ENCODE measurements at places on chromosomes 6 and 20.
A peak's percentile ranks its signal among the peaks of the same experiment; 100 is the strongest.

DNA sequence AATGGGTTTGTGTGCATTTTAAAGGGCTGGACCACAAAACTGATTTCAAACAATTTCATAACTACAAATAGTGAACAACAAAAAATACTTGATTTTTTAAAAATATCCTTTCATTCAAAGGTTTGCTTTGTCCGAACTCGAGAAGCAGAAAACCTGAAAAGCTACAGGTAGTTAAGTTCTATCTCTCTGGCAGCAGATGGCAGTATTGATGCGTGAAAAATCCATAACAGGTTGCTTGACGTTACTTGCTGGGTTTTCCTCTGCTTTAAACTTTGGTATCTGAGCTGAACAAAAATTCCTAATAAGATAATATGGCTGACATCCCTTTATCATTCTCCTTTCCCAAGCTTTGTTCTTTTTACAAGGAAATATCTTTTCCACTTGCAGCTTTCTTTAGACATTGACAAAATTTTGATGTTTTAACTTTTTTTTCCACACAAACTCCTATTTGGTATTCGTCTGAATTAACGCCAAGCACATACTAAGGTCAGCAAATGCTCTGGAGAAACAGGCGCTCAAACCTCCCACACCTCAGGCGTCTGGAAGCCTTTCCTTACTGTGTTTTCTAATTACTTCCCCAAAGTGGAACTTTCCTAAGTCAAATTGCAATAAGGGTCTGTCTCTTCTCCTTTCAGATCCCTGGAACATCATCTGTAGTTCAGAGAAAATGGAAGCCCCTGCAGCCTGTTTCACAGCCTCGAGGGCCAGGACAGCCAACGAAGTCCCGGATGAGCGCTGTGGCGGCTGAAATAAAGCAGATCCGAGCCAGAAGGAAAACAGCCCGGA is 50.3 kb upstream of the GFRAL start:
- DNase-seq: no peak

GRCh38 chr6:98797217-98797994 is 37.0 kb upstream of the POU3F2 start:
- DNase-seq: no peak

GRCh38 chr20:47490795-47491194 is 10.9 kb upstream of the NCOA3 start:
- peak; percentile 4 for DNase-seq

DNA sequence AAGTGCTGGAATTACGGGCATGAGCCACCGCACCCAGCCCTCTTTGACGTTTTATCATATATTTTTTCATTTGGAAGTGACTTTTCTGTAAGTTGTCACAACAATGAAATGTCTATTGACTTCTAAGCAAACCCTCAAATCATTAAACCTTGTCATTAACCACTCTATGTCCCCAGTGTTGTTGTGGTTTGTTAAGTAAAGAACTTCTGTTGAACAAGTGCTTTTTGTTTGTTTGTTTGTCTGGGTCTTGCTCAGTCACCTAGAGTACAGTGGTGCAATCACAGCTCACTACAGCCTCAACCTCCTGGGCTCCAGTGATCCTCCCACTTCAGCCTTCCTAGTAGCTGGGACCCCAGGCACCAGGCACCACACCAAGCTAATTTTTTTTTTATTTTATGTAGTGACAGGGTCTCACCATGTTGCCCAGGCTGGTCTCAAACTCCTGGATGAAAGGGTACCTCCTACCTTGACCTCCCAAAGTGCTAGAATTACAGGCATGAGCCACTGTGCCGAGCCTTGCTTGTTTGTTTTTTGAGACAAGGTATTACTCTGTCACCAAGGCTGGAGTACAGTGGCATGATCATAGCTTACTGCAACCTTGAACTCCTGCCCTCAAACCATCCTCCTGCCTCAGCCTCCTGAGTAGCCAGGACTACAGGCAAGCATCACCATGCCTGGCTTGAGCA is 57.6 kb upstream of the LOC128125822 start:
- no peak for DNase-seq

DNA sequence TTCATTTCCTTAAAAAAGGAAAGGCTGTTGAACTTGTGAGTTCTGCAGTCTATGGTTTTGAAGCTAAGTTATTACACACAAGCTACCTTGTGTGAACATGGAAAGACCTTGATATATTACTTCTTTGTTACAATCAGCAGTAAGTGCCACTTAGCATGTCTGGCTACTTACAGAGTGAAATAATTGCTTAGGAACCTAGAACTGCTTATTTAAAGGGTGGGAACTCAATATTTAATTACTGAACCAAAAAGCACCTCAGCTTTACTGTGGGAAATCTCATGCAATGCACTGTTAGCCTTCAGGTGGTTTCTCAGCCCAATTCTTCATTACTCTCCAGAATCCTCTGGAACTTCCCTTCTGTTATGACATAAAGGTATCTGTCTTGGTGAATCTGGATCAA is 17.9 kb downstream of the PERP start:
- no peak for DNase-seq

DNA sequence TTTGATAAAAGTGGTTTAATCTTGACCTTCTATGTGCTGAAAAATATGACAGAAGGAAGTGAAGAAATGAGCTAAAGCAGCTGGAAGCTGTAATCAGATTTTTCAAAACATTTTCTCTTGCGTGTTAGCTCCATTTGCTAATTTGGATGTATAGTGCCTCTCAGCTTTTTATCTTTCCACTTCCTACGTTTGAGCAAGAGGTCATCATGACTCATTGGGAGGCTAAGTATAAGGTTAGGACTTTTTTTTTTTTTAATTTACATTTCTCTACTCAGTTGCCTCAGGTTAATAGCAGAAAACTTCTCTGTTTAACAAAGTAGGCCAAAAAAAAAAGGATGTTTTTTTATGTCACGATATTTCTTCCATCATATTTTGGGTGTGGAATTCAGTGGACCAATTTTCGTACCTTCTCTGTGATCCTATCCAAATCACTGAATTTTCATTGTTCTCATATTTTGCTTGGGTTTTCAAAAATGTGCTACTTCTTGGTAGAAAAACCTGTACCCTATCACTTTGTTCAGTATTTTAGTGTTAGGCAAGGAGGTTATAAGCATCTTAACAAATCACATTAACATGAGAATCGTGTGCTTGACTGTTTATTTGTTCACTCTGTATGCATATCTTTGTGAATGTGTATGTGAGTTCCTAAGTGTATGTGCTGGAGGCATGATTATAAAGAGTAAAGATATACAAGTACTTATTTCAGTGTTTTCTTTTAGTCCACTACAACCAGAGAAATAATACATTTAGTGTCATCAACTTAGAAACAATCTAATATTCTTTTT is 1028.3 kb upstream of the EYS start:
- no peak for DNase-seq

DNA sequence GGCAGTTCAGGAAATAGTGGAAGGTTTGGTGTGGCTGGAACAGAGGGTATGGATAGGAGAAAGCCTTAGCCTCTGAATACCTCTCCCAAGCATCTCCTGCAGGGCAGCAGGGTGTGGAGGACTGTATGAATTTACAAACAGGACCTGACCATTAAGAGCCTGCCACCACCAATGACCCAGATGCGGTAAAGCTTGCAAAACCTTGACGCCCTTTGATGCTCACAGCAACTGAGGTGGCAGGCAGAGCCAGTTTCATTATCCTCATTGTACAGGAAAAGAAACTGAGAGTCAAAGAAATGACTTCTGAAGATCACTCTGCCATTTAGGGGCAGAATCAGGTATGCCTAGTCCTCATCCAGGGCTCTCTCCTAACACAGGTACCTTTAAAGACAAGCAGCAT is 2.4 kb downstream of the HM13 start:
- no peak for DNase-seq

DNA sequence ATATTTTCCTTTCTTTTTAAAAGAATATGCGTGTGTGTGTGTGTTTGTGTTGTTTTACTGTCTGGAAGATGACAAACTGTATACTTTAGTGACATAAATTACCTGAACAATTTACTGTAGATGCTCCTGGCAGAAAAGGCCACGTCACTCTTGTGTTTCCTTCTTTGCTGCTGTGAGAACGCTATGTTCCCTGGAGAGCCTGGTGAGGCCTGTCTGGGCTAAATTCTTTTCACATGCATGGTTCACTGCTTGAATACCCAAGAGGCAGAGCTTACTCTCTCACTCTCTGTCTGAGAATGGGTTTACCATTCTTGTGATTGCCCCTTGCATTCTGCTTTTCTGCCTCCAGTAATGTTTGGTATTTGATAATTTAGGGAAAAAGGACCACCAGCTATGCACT is 64.3 kb downstream of the EDN1 start:
- DNase-seq: no peak

DNA sequence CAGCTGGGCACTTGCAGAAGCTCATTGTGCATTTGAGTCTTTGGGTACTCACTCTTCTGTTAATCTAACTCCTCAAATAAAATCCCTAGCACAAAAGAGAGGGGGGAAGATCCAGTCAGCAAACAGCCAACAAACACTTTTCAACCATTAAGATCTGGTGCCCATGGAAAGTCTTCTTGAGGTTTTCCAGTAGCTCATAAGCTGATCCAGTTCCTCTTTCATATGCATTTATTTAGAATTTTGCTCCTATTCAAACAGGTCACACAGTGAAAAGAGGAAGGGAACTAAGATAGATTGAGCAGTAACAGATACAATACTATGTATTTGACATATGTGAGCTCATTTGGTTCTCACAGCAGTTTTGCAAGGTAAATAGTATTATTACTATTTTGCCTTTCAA is 38.6 kb downstream of the HLA-DPB1 start:
- no peak for DNase-seq

DNA sequence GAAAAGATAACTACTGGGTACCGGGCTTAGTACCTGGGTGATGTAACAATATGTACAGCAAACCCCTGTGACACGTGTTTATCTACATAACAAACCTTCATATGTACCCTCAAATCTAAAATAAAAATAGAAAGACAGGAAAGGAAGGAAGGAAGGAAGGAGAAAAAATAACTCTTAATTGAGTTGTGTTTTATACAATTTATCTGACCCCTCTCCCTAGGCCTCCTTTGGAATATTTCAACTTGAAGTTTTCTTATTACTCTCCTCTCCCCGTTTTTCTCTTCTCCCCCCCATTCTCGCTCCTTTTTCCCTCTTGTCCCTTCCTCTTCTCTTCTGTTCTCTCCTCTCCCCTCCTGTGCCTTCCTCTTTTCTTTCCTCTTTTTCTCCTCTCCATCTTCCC is 156.1 kb downstream of the F13A1 start:
- DNase-seq: no peak

DNA sequence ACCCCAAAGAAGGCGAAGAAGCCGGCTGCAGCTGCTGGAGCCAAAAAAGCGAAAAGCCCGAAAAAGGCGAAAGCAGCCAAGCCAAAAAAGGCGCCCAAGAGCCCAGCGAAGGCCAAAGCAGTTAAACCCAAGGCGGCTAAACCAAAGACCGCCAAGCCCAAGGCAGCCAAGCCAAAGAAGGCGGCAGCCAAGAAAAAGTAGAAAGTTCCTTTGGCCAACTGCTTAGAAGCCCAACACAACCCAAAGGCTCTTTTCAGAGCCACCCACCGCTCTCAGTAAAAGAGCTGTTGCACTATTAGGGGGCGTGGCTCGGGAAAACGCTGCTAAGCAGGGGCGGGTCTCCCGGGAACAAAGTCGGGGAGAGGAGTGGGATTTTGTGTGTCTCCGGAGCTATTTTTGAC is 69.6 kb downstream of the HFE start:
- DNase-seq: peak; percentile 75

GRCh38 chr6:139146317-139146726 is 11.4 kb downstream of the HECA start:
- DNase-seq: no peak

DNA sequence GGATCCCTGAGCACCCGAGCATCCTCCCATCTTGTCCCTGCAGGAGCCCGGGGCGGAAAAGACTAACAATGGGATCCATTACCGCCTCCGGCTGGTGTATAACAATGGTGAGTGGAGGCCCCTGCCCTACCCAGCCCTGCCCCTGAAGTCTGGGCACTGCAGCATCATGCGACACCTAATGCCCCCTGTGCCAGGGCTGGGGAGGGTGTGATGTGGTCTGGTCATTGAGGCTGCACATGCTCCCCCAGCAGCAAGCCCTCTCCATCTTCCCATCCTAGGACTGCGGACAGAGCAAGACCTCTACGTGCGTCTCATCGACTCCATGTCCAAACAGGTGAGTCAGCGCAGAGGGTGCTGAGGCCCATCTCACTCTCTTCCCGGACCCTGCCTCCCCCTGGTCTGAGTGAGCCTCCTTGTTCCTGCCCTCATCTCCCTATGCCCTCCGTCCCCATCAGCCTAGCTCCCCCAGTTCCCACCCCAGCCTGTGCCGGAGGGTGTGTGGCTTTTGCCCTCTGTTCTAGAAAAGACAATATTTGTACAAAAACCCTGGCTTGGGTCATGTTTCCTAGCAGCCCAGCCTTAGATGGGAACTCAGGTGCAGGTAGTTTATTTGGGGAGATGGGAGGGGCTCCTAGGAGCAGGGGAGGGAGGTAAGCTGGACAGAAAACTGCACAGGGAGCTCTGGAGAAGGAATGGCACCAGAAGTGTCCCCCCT is 13.5 kb downstream of the EBF4 start:
- DNase-seq: no peak

DNA sequence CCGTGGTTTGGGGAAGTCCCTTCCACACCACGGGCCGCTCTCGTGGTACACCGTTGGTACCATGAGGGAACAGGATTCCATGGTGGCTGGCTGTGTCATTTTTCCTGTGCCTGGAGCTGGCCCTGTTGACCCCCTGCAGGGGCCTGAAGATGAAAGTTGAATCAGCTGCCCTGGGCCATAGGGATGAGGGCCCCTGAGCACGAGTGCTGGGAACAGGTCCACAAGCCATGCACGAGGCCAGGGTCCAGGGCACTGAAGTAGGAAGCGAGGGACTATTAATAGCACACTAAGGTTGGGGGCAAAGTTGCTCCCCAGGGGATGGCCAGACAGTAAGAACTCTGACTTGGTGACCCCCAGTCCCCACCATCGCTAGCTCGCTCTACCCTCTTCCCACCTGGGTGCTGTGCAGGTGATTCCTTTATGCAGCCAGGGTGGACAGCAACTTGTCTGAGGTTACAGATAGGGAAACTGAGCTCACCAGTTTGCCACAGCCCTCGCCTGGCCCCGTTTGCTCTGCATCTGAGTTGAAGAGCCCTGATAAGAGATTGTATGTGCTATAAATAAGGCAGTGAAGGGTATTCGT is 46.6 kb downstream of the SLC13A3 start:
- no peak for DNase-seq

GRCh38 chr6:92196325-92196724 is 1223.0 kb downstream of the EPHA7 start:
- DNase-seq: no peak

- DNase-seq: no peak
These were observed 163.1 kb downstream of the SOD2 start for GRCh38 chr6:159529934-159530333.

DNA sequence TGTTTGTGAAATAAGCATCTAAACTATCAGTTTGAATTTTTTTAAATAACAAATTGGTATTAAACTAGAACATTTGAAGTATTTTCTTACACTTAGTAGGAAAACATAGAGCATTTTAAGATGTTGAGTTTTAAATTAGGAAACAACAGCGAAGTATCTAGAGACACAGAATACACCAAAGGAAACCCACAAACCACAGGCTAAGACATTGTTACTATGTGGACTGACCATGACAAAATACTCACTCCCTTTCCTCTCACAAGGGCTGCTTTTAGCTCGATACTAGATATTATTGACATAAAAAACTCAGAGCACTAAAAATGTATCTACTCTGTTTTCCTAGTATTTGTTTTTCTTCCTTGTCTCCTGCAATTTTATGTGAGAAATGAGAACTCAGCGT is 266.0 kb upstream of the CITED2 start:
- no peak for DNase-seq

- DNase-seq: no peak
These were observed 22.2 kb upstream of the SCML4 start for GRCh38 chr6:107846262-107846795.

- DNase-seq: no peak
These were observed 107.4 kb upstream of the MAP7 start for GRCh38 chr6:136657666-136658065.

Measured in RWPE2 (cell line).